Hematopoietic multipotent progenitor cell treated with erythropoietin and hydrocortisone succinate and interleukin-3 and kit ligand, for 8 days (in vitro differentiated cells): ENCODE measurements at places on chromosomes 3 and 15.
A peak's percentile ranks its signal among the peaks of the same experiment; 100 is the strongest.

DNA sequence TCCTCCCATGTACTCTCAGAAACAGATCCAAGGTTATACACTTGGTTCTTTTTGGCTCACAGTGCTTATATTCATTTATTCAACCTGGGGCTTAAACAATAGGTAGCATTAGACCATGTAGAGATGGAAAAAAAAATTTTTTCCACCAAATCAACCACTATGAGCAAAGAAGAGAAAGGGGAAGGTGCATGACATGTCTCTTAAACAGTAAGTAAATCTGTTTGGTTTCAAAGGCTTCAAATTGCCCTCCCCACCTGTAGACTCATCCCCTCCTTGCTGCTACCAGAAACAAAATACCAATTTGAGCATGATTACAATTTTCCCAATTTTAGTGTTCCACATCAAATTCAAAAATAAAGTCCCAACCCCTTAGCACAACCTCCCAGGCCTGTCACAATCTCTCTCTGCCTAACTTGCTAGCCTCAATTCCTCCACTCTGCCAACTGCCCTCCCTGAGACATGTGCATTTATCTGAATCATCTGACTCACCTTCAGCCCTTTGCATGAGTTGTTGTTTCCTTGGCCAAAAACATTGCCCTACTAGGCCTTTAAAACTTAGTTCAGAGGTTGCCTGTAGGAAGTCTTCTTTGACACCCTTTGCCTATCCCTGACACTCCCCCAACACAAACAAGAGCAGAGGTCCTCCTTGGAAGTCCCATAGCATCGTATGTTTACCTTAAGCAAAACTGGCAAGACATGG lies 30.3 kb upstream of the TSC22D2 start:
- no peak for DNase-seq

GRCh38 chr15:78714890-78715289 lies 73.9 kb upstream of the CHRNB4 start:
- DNase-seq = peak; percentile 66

DNA sequence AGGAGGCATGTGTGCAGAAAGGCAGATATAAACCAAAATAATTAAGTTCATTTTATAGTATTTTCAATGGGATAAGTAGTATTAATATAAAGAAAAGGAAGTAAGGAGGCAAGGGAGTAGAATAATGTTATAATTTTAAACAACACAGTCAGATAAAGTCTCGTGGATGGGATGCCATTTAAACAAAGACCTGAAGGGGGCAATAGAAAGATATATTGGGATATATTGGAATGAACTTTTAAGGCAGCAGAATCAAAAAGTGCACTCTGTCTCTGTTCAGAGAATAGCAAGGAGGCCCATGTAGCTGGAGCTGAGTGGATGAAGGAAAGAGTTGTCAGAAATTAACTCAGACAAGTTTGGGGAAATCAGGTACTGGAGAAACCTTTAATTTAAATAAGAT lies 158.7 kb downstream of the CGGBP1 start:
- peak; percentile 17 for DNase-seq

GRCh38 chr3:111761309-111761795 lies 97.7 kb upstream of the PHLDB2 start:
- no peak for DNase-seq

GRCh38 chr15:100187677-100188076 lies 154.1 kb downstream of the ADAMTS17 start:
- DNase-seq = no peak
